ENCODE measurements at places on chromosomes 7 and 10.

DNA sequence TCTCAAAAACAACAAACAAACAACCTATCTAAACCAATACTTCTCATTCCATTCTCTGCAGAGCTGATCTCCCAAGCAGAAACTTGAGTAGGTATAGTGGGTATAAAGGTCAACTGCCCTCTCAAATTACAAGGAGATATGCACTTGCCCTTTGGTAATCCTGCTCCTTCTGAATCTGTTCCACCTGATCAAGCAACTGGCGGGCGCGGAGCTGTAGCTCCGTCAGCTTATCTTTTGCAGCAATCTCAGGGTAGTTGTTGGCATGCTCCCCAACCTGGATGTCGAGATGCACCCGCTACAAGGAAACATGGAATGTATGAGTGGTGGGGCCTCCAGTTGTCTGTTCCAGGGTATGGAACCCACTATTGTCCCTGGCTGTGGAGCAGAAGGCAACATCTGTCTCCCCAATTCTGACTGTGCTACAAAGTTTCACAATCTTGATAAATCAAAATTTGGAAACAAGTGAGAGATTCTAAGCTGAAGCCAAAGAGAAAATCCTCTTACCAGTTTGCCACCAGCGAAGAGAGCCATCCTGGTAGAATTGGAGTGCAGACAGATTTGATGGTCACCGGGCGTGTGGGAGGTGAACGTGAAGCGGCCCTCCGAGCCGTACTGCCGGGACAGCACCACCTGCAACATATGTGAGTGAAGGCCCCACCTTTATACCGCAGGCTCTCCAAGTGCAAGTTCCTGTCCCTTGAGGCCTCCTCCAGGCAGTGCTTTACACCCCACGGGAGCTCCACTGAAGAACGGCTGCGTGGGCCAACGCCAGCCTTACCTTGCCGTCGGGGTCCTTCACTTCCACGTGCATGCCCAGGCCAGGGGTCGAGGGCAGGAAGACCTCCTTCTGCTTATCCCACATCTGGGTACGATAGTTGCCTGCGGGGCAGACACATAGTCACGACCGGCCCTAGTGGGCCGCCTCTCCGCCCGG, 819 bp downstream of the TMED4 start:
- peak overlapping the region; percentile 96 for H3K27ac ChIP-seq
- no peaks in the 10 kb centered on the region for H3K27me3 ChIP-seq
- peaks cover 28% of the 10 kb centered on the region for H3K4me1 ChIP-seq
- peak; percentile 26 for DNase-seq
- H3K36me3 ChIP-seq = peaks cover 50% of the 10 kb centered on the region
- H3K4me3 ChIP-seq = peak overlapping the region; percentile 74

GRCh38 chr10:71584902-71585563, 134.5 kb downstream of the C10orf105 start:
- H3K4me1 ChIP-seq = no peaks in the 10 kb centered on the region
- no peak overlapping the region for H3K27ac ChIP-seq
- H3K4me3 ChIP-seq = no peak overlapping the region
- no peaks in the 10 kb centered on the region for H3K36me3 ChIP-seq
- no peaks in the 10 kb centered on the region for H3K27me3 ChIP-seq
- no peak for DNase-seq

GRCh38 chr7:40716052-40716451, 581.2 kb downstream of the SUGCT start:
- no peak overlapping the region for H3K27ac ChIP-seq
- no peak for DNase-seq
- no peaks in the 10 kb centered on the region for H3K36me3 ChIP-seq
- H3K27me3 ChIP-seq = no peaks in the 10 kb centered on the region

DNA sequence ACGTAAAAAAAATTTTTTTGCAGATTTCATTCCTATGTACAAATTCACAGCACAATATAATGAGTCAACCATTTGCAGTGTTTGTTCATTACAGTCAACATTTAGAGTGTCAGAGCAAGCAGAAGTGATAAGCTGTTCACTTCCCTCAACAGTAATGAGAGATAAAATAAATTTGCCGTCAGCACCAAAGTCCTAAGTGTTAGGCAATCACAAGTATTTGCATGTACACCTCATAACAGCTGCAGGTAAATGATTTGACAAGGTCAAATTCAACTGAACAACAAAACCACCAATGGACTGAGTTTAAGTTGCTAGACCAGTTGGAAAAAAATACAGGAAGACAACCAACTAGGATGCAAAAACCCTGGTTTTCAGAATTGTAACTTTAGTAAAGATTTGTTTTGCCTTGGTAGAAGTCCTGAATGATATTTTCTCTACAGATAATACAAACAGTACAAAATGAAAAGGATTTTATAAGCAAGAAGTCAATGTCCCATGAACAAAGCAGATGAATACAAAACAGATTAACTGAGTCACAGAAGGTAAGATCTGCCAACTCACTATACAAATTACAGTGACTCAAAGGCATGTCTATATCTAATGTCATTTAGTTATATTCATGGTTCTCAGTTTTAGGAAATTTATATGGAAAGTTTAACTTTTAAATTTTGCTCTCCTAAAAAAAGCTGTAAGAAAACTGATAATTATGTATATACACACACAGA, 10.4 kb downstream of the RAPGEF5 start:
- H3K36me3 ChIP-seq = no peaks in the 10 kb centered on the region
- DNase-seq = no peak
- H3K4me1 ChIP-seq = no peaks in the 10 kb centered on the region

DNA sequence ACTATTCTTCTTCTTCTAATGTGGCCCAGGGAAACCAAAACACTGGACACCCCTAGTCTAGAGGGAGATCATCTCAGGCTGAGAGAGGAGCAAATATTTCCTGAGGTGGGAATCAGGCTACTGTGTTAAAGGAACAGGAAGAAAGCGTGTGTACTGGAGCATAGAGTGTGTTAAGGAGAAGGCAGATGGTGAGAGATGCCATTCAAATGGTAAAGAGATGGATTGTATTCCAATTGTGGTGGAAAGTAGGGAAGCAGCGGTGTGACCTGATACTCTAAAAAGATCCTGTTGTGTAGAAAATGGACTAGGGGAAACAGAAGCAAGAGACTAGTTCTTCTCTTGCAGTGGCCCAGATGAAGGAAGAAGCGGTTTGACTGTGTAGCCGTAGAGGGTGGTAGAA, 31.2 kb downstream of the RAB18 start:
- H3K36me3 ChIP-seq = no peaks in the 10 kb centered on the region
- no peak overlapping the region for H3K4me3 ChIP-seq
- H3K4me1 ChIP-seq = no peaks in the 10 kb centered on the region
- no peak for DNase-seq
- no peak overlapping the region for H3K27ac ChIP-seq

GRCh38 chr10:132551808-132552130, 14.2 kb downstream of the INPP5A start:
- H3K4me1 ChIP-seq = peaks cover 43% of the 10 kb centered on the region
- no peaks in the 10 kb centered on the region for H3K27me3 ChIP-seq
- DNase-seq = no peak
- H3K27ac ChIP-seq = no peak overlapping the region
- H3K36me3 ChIP-seq = no peaks in the 10 kb centered on the region
- no peak overlapping the region for H3K4me3 ChIP-seq

DNA sequence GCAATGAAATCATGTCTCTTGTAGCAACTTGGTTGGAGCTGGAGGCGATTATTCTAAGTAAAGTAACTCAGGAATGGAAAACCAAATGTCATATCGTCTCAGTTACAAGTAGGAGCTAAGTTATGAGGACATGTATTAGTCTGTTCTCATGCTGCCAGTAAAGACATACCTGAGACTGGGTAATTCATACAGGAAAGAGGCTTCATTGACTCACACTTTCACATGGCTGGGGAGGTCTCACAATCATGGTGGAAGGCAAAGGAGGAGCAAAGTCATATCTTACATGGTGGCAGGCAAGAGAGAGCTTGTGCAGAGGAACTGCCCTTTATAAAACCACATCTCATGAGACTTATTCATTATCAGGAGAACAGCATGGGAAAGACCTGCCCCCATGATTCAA, 370.1 kb upstream of the PRKCQ start:
- H3K36me3 ChIP-seq = no peaks in the 10 kb centered on the region
- H3K27ac ChIP-seq = no peak overlapping the region
- no peaks in the 10 kb centered on the region for H3K27me3 ChIP-seq
- H3K4me3 ChIP-seq = no peak overlapping the region

GRCh38 chr7:132966754-132967469, 115.0 kb downstream of the CHCHD3 start:
- DNase-seq = no peak
- no peaks in the 10 kb centered on the region for H3K27me3 ChIP-seq
- H3K4me1 ChIP-seq = no peaks in the 10 kb centered on the region
- H3K36me3 ChIP-seq = no peaks in the 10 kb centered on the region

- H3K4me3 ChIP-seq = no peak overlapping the region
- no peaks in the 10 kb centered on the region for H3K36me3 ChIP-seq
- no peak for DNase-seq
Measured at GRCh38 chr7:1823376-1824150, 153.5 kb downstream of the ELFN1 start.

GRCh38 chr10:15897287-15897686, 37.0 kb upstream of the MINDY3 start:
- H3K27me3 ChIP-seq = peaks cover 16% of the 10 kb centered on the region
- no peak overlapping the region for H3K27ac ChIP-seq
- no peak for DNase-seq
- H3K36me3 ChIP-seq = no peaks in the 10 kb centered on the region

DNA sequence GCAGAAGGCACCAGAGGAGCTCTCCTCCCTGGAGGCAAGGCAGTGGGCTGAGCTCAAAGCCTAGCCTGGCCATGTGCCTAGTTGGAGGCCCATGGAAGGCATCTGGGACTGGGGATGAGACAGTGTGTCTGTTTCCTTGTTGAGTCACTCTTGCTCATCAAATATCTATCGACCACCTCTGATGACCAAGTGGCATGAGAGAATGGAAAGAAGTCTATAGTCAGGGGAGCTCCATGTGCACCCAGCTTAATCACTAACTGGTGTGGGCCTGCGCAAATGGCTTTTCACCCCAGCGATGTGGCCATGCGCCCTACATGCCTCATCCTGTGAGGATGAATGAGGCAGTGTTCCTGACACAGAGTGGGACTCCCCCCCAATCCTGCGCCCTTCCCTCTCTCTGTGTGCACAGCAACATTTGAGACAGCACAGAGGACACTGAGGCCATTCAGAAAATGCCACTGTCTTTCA, 229.9 kb downstream of the RPS24 start:
- no peaks in the 10 kb centered on the region for H3K4me1 ChIP-seq
- DNase-seq = no peak
- H3K4me3 ChIP-seq = no peak overlapping the region
- no peaks in the 10 kb centered on the region for H3K36me3 ChIP-seq

DNA sequence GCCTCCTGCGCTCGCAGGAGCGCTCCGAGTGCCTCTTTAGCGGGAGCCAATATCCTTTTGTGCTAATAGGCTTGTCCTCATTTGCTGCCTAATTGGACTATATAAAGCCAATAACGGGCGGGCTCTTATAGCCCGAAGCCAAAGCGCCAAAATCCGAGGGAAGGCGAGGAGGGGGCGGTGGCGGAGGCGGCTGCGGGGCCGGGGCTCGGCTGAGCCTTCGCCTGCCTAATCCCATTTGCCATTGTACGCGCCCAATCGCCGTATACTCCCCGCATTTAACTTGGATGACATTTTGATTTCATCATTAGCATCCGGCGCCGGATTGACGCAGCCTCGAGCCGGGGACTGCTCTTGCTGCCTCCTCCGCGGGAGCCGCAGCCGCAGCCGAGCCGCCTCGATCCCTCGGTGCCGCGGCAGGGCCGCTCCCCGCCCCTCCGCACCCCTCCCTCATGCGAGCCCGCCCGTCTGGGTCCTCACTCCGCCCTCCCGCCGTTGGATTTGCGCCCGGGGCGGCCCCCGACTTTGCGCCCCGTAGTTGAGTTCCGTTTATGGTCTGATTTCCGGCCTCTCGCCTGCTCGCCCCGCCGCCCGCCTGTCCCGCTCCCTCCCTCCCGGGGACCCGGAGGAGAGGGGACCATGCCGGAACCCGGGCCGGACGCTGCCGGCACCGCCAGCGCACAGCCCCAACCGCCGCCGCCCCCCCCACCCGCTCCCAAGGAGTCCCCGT, at the start of gene HMX3:
HMX3 (plus strand) TSS at position 556 of the 727 bp plus-strand sequence; CDS start at position 637, 81 bp downstream.
- no peak within 1 kb of the TSS for H3K27ac ChIP-seq
- peaks cover 70% of the 10 kb centered on the region for H3K4me1 ChIP-seq
- H3K4me3 ChIP-seq = peak within 1 kb of the TSS; percentile 25
- peaks cover 100% of the 10 kb centered on the region for H3K27me3 ChIP-seq
- DNase-seq = no peak
- no peaks in the 10 kb centered on the region for H3K36me3 ChIP-seq

- no peaks in the 10 kb centered on the region for H3K36me3 ChIP-seq
- peaks cover 30% of the 10 kb centered on the region for H3K27me3 ChIP-seq
- H3K27ac ChIP-seq = no peak overlapping the region
- H3K4me1 ChIP-seq = no peaks in the 10 kb centered on the region
Measured at GRCh38 chr7:2980401-2981102, 63.1 kb downstream of the CARD11 start.

GRCh38 chr10:79022565-79023230, 46.1 kb upstream of the ZMIZ1 start:
- H3K4me3 ChIP-seq = no peak overlapping the region
- no peaks in the 10 kb centered on the region for H3K36me3 ChIP-seq

- H3K27me3 ChIP-seq = no peaks in the 10 kb centered on the region
- no peaks in the 10 kb centered on the region for H3K36me3 ChIP-seq
- H3K27ac ChIP-seq = no peak overlapping the region
- no peak for DNase-seq
Measured at GRCh38 chr7:133196856-133197612, 55.8 kb upstream of the EXOC4 start.

GRCh38 chr7:49112222-49112621, 187.9 kb downstream of the CDC14C start:
- H3K4me3 ChIP-seq = no peak overlapping the region
- no peaks in the 10 kb centered on the region for H3K4me1 ChIP-seq
- no peak overlapping the region for H3K27ac ChIP-seq
- no peaks in the 10 kb centered on the region for H3K27me3 ChIP-seq
- DNase-seq = peak; percentile 19

GRCh38 chr7:151873402-151873965, 3.4 kb downstream of the PRKAG2 start:
- peak; percentile 58 for DNase-seq
- H3K4me1 ChIP-seq = peaks cover 43% of the 10 kb centered on the region
- H3K4me3 ChIP-seq = no peak overlapping the region
- peaks cover 8% of the 10 kb centered on the region for H3K27me3 ChIP-seq
- H3K36me3 ChIP-seq = no peaks in the 10 kb centered on the region

DNA sequence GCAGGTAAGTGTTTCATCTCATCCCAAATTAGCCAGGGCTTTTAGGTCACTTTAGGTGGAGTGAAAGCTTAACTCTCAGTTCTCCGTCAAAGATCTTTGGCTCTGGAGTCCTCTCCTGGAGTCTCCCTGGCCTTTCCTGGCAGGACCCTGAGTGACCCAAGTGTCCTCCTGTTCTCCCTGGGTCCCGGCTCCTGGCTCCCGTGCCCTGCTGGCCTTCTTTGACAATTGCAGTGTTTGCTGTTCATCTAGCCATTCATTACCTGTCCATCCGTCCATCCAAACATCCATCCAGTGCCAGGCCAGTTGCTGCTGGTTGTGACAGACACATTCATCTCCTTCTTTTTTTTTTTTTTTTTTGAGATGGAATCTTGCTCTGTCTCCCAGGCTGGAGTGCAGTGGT, 6.2 kb upstream of the TPST1 start:
- H3K36me3 ChIP-seq = no peaks in the 10 kb centered on the region
- no peaks in the 10 kb centered on the region for H3K27me3 ChIP-seq
- H3K27ac ChIP-seq = no peak overlapping the region
- no peaks in the 10 kb centered on the region for H3K4me1 ChIP-seq

- H3K27me3 ChIP-seq = no peaks in the 10 kb centered on the region
- H3K4me3 ChIP-seq = no peak overlapping the region
- no peak overlapping the region for H3K27ac ChIP-seq
- H3K36me3 ChIP-seq = no peaks in the 10 kb centered on the region
- H3K4me1 ChIP-seq = peaks cover 6% of the 10 kb centered on the region
Measured at GRCh38 chr10:34157501-34157900, 657.6 kb downstream of the PARD3 start.

- H3K36me3 ChIP-seq = no peaks in the 10 kb centered on the region
- H3K27me3 ChIP-seq = no peaks in the 10 kb centered on the region
- H3K27ac ChIP-seq = no peak overlapping the region
- H3K4me3 ChIP-seq = no peak overlapping the region
- DNase-seq = no peak
- H3K4me1 ChIP-seq = peaks cover 26% of the 10 kb centered on the region
Measured at GRCh38 chr10:103910442-103911012, 7.5 kb downstream of the STN1 start.
